ENCODE measurements at places on chromosomes 6 and 20.

DNA sequence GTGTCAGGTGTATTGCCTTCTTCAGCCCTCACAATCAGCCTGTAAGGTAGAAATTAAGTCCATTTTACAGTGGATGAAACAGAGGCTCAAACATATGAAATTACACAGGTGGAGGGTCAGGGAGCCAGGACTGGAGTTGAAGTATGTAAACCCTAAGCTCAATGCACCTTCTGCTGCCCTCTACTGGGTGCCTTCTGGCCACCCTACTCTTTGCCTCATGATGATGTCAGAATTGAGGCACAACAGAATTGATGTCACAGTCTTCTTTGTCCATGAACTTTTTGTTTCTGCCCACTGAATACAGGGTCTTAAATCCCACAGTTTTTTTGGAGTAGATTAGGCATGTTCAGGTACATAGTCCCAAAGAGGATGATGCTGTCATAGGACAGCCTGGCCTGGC, 400.8 kb upstream of the CHD6 start:
- no peak for DNase-seq

DNA sequence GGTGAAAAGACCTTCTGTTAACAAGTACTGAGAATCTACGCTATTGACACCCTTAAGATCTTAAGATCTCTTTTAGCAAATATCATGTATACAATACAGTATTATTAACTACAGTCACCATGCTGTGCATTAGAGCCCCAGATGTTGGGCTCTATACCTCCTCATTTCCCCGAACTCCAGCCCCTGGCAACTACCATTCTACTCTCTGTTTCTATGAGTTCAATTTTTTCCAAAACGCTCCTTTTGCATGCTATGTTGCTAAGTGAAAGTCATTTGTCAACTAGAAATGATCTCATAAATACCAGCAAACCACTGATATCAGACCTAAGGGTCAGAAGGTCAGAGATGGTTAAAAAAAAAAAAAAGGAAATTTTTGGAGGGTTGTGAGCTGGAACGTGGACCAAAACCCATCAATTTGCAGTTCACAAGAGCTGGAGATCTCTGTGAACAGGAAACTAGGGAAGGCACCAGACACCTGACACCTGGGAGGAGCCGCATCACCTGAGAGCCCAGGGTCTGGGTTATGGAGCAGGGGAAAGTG, 122.0 kb upstream of the KCNK16 start:
- DNase-seq: no peak

DNA sequence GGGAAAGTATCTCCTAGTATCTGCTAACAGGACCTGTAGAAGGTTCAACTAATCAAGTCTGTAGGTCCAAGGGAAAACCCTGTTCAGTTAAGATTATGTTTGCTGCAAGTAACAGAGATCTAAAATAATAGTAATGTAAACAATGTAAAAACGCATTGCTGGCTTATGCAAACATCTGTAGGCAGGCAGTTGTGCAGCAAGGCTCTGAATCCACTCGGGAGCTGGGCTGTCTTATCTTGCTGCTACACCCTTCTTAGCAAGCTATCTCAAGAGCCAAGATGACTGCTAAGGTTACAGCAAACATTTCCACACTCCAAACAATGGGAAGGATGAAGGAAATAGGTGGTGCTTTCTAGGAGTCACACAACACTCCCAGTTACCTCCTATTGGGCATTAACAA, 397.3 kb upstream of the NRSN1 start:
- DNase-seq: no peak

DNA sequence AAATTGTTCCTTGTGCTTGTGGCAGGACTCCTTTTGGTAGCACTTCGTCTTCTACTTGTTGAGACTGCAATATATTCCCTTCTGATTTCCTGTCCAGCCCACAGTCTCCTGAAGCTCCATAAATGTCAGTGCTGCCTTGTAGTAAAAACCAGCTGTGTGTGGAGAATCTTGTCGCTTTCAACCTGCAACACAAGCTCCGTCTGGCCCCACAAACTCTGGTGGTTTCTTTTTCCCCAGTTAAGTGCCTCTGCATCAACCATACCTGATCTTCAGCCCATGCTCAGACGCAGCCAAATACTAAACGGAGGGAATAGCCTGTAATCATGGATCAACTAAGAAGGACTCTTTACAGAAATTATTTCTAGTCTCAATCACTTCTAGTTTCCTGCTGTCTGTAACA, 1133.3 kb upstream of the ADGRB3 start:
- no peak for DNase-seq

DNA sequence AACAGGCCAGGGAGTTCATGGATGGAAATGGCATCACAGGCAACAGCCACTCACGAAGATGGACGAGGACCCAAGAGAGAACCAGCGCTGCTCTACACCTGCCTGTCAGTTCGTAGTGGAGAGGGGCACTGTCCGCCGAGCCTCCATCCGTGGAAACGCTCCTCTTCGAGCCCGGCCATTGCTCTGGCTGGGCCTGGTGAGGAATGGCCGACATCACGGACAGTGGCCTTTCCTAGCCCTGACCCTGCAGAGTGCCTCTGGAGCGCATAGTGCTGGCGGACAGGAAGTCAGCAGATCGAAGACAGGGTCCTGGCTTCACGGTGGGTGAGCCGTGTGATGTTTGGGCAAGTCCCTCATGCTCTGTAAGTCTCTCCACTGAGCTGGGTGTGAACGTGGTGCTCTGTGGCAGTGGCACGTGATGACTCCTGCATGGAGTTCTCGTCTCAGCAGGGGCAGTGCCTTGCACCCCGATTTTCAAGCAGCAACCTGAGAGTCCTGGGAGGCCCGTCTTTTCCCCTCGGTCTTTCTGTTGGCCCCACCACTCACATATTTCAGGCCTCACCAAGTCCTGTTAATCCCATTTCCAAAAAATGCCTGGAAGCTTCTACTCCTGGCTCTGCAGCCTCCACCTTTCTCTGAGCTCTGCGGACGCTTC, 214.4 kb downstream of the ERMARD start:
- DNase-seq: no peak

- DNase-seq: no peak
These were observed 187.7 kb upstream of the PRSS16 start for GRCh38 chr6:27059621-27060425.

GRCh38 chr20:63406617-63407245, 45.6 kb upstream of the CHRNA4 start:
- no peak for DNase-seq

- no peak for DNase-seq
These were observed 314.8 kb downstream of the SOX4 start for GRCh38 chr6:21908161-21908848.

GRCh38 chr6:2911171-2911570, 8.1 kb upstream of the SERPINB9 start:
- no peak for DNase-seq

- no peak for DNase-seq
These were observed 133.7 kb downstream of the STXBP5 start for GRCh38 chr6:147337921-147338320.

GRCh38 chr20:48919336-48919881, 2.1 kb upstream of the ARFGEF2 start:
- DNase-seq: no peak

DNA sequence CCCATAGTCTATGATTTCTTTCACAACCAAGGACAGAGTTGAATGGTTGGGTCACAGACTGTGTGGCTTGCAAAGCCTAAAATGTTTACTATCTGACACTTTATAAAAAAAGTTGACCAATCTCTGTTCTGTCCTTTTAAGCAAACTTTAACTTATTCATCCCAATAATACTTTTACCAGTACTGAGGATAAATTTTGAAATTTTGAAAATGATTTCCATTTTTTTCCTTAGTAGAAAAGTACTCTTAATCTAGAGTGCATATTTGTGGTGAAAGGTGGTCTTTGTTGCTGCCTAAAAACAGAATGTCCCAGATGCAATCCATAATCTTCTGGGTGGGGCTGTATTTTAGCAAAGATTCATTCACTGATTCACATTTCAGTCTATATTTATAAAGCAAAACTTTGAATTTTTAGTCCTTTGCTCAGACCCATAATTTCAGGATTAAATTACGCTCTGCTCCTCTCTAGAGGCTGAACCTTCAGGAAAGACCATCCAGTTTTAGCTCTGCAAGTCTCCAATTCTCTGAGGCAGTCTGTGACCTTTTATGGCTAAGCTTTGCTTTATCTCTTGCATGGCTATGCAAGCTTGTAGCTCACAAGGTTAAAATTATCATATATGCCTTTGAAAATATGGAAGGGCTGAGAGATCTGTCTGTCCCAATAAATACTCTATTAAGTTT, 573.5 kb downstream of the COL12A1 start:
- no peak for DNase-seq

GRCh38 chr6:163008626-163009025, 280.9 kb downstream of the PACRG start:
- DNase-seq: no peak

- DNase-seq: no peak
These were observed 46.5 kb upstream of the FRMD1 start for GRCh38 chr6:168125429-168126001.

- no peak for DNase-seq
These were observed 12.9 kb upstream of the NKX2-2 start for GRCh38 chr20:21526776-21527175.

GRCh38 chr6:151629791-151630190, 136.0 kb downstream of the CCDC170 start:
- no peak for DNase-seq

DNA sequence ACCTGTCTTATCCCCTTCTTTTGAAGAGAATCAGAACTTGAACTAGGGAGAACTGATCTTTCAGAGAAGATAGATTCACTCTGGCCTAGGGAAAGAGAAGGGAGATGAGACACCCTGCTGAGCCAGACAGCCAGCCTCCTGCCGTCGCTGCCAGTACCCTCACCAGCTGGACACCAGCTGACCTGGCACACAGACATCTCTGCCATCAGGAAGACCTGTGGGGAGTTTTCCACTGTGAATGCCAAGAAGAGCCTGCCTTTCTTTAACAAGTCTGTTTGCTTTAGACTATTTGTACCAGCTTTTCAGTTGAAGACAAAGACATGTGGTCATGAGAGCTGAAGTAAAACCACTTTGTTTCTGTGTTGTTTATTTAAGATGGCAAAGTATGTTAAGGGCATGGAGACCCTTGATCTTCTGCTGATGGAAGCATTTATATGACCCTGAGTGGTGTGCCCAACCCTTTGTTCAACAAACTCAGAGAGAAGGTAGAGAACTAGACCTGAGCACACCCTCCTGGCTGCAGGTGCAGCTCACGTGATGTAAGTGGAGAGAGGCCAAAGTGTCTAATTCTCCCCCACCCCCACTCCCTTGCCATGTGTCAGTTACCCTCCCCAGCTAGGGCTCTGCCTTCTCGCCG, 82.3 kb upstream of the SLC24A3 start:
- no peak for DNase-seq

DNA sequence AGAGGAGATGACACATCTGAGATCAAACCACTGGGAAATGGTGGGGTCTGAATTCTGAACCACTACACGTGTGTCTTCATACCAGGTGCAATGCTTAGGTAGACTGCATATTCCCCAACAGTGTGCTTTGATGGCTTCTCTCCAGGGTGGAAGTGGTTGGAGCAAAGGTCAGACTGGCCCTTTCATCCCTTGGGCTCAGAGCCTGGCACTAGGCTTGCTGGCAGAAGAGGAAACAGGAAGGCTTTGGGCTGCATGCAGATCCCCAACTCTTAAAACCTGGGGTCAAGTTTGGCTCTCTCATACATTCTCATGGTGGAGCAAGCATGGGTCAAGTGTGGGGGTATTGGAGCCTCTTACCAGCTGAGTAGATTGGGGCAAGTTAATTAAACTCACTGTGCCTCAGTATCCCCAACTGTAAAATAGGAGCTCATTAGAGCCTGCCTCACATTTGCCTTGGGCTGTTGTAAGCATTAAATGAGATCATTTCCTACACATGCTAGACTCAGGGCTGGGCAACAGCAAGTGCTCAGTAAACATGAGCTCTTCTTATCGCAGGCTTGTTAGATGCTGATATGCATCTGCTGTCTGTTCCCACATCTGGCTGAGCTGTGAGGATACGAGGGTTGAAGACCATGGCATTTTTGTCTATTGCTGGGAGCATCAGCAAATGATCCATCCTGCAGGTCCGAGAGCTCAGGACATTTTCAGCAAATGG, 51.6 kb upstream of the FAM83D start:
- DNase-seq: no peak

GRCh38 chr6:148855744-148856143, 108.9 kb downstream of the UST start:
- no peak for DNase-seq

DNA sequence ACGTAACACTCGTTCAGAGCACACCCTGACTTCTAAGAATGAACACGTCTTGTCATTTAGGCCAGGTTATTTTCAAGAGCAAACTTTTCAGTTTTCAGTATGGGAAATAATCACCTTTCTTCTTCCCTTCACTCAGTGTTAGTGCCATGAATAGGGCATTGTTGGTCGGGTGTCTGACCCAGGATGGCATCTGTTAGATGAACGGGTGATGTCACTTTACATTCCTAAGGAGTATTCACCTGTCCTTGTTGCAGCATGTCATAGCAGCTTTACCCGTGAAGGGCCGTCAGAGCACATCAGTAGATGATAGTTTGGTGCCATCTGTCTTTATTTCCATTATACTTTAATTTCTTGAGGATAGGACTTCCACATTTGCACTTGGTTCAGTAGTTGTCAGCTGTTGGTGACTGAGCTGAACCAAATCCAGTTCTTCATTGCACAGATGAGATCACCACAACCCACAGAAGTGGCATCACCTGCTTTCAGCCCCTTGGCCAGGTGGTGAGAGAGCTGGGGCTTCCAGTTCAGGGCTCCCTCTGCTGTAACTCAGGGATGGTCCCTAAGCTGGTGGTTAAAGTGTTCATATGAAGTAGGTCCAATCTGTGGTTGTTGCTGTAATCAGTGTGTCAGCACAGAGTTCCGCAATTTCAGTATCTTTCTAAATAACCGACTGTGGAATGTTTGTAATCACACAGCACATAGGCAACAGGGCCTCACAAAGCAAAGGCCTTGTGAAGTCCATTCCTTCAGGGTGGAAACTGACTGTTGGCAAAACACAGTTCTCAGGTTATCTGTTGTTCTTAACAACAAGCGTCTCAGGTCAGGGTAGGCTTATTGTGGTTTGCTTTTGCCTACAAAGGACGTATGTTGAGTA, 68.2 kb downstream of the FAM120B start:
- DNase-seq: no peak

GRCh38 chr6:15527838-15528617, 134.8 kb downstream of the DTNBP1 start:
- DNase-seq: no peak

- DNase-seq: no peak
These were observed 157.8 kb upstream of the TENT5A start for GRCh38 chr6:81909981-81910900.

DNA sequence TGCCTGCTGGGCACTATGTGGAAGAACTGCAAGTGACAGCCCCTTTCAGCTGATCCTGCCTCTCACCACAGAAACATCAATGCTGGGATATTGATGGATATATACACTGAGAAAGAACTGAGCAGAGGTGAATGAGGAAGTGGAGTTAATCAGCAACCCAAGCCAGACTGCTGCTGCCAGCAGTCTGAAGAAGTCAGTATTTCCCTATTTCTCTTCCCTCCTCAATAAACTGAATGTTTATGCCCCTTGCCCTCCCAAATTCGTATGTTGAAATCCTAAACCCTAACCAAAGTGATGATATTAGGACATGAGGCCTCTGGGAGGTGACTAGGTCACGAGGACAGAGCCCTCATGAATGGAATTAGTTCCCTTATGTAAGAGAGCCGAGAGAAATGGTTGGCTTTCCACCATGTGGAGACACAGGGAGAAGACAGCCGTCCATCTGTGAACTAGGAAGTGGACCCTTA, 76.3 kb downstream of the CDK19 start:
- DNase-seq: no peak

Data from stimulated activated CD4-positive, alpha-beta T cell treated with anti-CD3 and anti-CD28 coated beads, Interleukin-12 subunit alpha, Interleukin-12 subunit beta, amount 100 ng/mL, for 48 hours (primary cell).